ENCODE measurements at places on chromosomes 2 and 18.
A peak's percentile ranks its signal among the peaks of the same experiment; 100 is the strongest.

GRCh38 chr2:209472871-209473270, 49.0 kb downstream of the MAP2 start:
- no peak for DNase-seq

- no peak for DNase-seq
Observed at GRCh38 chr2:47486841-47487497, 84.0 kb downstream of the MSH2 start.

- no peak for DNase-seq
Observed at GRCh38 chr18:48943736-48944527, 6.8 kb downstream of the SMAD7 start.

DNA sequence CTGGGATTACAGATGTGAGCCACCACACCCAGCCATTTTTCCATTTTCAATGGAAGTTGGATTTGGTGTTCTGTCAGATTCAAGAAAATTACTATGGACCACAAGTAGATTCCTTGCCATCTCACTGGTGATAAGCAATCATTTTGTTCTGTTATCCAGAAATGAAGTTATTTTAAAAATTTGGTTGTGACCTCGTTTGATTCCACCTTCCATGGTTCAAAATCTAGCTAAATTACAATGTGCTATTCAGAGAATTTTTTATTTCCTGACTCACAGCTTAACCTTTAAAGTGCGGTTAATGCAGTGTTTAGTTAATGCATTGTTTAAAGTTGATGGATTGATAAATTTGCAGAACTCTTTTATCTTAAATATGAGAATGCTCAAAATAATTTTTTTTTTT, 243.2 kb upstream of the BOD1L2 start:
- DNase-seq, result no peak

DNA sequence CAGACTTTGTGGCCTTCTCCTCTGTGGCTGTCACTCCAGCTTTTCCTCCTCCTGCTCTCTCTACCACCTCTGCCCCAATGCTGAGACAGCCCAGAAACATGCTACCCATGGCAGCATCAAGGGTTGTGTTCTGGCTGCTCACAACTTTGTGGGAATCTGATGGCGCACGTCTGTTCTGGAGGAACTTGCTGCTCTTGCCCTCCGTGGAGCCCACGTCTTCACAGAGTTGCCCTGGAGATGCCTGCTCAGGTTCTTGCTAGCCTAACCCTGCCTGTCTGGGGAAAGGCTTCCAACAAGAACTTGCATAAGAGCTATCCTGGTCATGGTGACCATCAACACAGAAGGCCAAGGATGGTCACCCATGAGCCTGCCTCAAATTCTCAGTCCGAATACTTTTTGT, 237.4 kb downstream of the AFF3 start:
- DNase-seq, result no peak

DNA sequence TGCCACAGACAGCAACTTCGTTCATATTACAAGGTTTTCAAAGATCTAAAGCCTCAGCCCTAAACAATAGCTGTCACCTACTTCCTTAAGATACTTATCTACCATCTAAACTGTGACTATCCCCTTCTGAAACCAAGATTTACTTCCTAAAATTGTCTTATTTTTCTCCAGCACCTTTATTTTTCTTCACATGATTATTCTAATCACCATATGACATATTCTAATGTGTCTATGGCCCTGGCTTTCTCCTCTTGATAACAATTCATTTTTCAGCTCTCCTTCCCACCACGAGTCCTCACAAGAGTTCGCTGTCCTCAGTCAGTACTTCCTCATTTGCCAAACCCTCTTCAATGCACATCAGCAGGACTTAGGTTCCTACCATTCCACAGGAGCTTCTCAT, 53.9 kb downstream of the RTTN start:
- no peak for DNase-seq

DNA sequence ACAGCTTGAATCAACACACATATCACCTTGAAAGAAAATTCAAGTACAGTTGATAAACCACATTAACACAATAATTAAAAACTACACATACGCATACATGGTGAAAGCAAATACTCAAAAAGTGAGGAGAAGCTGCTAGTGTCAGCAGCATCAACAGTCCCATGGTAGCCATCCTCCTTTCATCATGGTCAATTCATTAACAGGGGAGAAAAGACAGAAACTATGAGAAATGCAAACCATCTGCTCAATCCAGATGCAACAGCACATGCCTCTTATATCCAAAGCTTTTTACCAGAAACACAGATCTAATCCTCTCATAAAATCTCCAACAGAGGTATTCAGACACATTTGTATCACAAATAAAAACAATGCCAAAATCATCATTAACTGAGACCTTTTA, 81.9 kb upstream of the CHRNA1 start:
- DNase-seq, result no peak

- peak; percentile 41 for DNase-seq
Observed at GRCh38 chr2:233165895-233166661, 85.4 kb upstream of the ATG16L1 start.

DNA sequence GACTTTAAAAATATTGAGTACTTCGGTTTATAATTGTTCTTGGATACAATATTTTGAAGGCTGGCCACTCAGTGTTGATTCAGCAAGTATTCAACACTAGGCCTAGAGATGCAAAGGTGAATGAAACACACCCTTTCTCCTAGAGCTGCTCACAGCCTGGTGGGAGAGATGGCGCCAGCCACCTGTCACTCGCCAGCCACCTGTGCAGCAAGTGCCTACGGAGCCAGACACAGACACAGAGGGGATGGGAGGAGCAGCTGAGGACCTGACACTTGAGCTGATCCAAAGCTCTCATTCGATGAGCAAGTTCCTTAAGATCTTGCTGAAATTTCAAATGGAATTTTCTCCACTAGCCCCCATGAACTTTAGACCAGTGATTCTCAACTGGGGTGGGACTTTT, 151.1 kb upstream of the RIOK3 start:
- DNase-seq, result no peak

DNA sequence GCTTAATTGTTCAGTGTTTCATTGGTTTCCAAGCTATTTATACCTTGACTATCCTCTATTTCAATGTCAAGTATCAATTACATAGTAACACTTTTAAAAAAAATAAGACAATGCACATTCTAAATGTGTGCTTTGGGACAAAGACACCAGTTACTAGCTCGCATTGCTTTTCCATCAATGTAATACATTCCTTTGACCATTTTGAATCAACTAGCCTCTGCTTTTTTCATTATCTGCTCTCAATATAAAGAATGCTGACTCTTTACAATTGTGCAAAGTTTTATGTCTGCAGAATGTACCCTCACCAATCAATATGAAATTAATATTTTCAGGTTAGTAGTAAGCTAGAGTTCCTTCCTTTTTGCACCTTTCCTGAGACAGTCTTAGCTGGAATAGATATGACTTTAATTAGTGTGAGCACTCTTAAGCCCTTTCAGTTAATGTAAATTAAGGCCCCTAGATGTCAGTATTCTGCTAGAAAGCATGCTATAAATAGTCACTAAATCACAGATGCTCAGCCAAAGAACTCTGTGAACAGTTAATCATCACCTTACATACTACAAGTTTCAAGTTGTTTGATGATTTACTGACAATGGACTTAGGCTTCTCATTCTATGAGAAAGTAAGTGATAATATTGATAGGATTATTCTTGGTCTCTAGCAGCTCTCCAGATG, 413.6 kb downstream of the PTH2R start:
- DNase-seq, result no peak

GRCh38 chr2:218961651-218962570, 2.4 kb downstream of the CDK5R2 start:
- DNase-seq, result no peak

DNA sequence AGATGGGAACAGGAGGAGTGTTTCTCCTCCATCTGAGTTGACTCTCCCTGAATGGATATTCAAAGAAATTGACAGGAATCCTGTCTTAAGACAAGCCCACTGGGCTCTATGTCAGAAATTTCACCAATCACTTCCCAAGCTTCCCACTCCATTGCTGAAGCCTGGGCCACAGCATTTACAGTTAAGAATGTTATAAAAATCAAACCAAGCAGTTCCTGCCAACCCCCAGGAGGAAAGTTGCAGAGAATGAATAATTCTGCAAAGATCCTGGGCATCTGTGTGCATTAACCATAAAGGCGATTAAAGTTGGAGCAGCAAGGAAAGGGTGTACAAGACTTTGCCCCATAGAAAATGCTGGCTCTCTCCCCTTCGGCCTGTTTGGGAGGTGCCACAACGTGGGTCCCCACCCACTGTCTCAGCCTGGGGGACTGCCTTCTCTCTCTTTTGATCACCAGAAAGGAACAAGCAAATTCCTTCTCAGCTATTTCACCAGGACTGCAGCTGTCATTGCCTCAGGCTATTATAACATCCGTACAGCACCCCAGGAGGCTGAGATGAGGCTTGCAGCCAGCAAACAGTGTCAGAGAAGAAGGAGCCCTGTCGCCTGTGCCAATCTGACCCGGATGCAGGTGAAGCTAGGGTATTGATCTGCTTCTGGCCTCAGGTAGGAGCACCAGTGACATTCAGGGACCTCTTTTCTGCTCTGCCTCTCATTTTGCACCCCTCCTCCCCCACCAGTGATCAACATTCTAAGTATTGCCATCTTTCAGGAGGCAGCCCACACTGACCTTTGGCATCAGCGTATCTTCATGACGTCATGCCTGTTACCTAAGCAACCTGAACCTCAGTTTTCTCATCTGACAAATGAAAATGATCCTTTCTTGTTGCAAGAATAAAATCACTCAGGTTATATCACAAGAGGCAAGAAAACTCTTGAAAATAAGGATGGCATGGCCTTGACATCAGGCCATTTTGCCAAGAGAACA, 219.0 kb downstream of the SH3BP4 start:
- peak; percentile 65 for DNase-seq

DNA sequence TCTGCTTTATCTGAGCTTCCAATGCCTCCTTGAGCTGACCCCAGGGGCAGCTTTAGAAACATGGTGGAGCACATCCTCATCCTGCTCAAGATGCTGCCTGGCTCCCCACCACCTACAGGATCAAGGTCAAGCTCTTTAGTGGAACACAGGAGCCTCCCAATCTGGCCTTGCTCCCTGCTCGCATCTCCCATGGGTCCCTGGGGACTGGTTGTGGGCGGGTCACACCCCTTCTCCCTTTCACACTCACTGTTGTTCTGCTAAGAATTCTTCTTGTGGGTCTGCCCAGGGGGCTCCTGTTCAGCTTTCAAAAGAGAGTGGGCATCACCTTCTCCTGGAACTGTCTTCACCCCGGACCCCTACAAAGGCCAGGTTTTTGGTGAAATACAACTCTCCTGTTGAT, 8.4 kb upstream of the NT5DC4 start:
- no peak for DNase-seq

- no peak for DNase-seq
Observed at GRCh38 chr2:52844701-52845423, 922.7 kb upstream of the CHAC2 start.

DNA sequence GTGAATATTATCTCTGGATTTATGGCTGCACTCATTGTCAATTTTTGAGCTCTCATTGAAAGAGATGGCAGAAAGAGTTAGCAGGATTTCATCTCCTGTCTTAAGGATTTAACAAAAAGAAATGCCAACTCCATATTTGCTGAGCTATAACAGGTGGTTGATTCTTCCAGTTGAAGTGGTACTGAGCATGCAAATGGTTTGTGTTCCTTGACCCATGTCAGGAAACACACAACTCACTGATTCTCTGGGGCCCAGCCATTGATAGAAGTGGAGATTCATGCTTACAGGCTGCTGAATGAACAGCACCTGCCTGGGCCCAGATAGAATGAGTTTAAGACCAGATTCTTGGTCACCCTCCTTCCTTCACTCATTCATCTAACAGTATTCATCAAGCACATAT, 128.8 kb downstream of the CERS6 start:
- no peak for DNase-seq

GRCh38 chr2:158460632-158461297, 4.0 kb downstream of the PKP4 start:
- no peak for DNase-seq

GRCh38 chr2:135744760-135745314, 3.2 kb downstream of the UBXN4 start:
- DNase-seq, result peak; percentile 24

- DNase-seq, result peak; percentile 12
Observed at GRCh38 chr2:221780281-221780688, 208.2 kb upstream of the EPHA4 start.
